ENCODE measurements at places on chromosomes 4 and X.

- no peak for DNase-seq
Measured at GRCh38 chr4:161767116-161767515, 396.7 kb downstream of the FSTL5 start.

DNA sequence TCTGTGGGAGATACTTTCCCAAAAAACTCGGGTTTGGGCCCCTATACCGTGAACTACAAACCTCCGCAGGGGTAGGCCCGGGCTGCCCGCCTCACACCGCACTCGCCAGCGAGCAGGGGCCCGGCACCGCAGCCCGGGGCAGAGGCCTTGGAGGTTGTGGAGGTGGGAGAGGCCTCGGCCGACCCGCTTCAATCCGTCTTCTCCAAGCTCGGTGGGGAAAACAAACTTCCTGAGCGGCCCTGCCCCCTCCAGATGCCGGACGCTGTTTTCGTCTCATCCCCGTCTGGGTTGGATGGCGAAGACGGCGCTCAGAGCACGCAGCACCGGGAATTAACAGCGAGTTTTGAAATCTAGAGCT, 442 bp upstream of the MCUB start:
- DNase-seq: no peak

DNA sequence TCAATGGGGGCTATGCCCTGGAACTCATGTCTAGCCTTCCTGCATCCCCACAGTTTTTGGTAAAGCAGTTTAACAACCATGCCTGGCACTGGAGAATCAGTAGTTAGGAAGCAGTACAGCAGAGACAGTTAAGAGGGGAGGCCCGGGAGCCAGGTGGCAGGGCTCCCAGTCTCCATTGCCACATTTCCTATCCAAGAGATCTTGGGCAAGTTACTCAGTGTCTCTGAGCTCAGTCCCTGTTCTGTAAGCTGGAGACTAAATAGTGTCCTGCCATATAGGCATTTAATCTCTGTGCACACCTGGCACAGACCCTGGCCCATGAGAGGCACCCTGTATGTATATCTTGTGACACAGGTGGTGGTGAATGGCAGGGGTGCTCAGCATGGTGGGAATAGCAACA, 156.1 kb upstream of the EOLA2 start:
- no peak for DNase-seq

DNA sequence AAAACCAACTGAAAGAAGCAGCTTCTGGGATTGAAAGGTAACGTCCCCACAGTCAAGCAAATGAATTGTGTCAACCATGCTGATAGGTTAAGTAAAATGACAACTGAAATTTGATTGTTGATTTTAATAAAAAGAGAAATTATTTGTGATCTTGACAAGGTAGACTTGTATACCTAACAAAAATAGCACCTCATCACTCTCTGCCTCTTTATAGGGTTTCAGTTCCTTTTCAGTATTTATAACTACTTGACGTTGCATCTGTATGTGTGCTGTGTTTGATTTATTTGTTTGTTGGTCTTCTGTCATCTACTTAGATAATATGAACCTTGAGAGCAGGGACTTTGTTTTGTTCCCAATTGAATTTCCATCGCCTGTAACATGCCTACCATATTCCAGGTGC, 7.9 kb upstream of the PPP3CA start:
- no peak for DNase-seq

- no peak for DNase-seq
Measured at GRCh38 chrX:40996886-40997530, 88.2 kb upstream of the USP9X start.

DNA sequence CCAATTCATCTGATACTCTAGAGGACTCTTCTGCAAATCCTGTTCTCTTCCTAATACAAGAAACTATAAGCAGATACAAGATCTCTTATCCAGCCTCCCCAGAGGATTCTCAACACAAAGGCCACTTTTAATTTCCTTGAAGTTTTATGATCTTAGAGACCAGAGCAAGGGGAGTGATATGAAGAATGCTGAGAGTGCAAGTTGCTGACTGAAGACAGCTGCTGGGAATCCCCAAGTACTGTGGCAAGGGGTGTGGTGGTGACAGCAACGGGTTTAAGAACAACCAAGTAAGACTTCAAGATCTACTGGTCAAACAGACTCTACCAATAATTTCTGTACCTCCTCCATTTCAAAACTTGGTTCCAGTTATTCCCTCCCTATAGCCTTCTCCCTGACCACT, 7.0 kb downstream of the AMMECR1 start:
- no peak for DNase-seq

DNA sequence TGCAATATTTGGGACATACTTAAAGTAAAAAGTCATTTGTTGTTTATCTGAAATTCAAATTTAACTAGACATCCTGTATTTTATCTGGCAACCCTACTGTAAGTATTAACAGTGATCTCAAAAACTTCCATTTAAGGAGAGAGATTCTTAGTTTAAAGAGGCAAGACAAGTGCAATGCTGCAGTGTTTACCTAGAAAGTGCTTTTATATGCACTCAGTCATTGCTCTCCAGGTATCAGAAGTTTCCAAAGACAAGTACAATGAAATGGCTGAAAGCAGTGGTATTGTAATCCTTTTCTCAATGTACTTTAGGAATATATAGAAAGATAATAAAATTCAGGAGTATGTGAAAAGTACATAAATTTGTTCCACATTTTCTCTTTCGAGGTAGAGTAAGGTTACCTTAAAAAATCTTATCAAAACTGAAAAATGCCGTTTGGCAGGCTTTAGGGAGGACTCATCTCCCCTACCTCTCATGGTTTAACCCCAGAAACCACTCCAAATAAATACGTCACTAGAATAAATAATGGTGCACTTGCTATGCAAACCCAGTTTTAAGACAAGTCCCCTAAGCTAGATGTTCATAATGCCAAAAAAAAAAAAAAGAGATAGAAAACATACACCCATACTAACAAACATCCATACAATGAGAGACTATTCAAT, 45.7 kb downstream of the ELF2 start:
- no peak for DNase-seq

- DNase-seq: no peak
Measured at GRCh38 chr4:128385683-128386304, 98.2 kb upstream of the PGRMC2 start.

Measured in cortex of kidney (tissue), 1 donor.